ENCODE measurements at places on chromosomes 16 and 17. TPM values are rescaled to one million over a fixed set of nuclear protein-coding genes. Genes with fewer than 3 reads are reported as not detected.

The DGKE gene
- total RNA-seq, result 23.0 TPM

The HOXB5 gene
- total RNA-seq, result 0.49 TPM

The CIBAR2 gene
- total RNA-seq, result not detected

The HOXB6 gene
- total RNA-seq, result 2.0 TPM

The SDR42E1 gene
- total RNA-seq, result 10.5 TPM

The MAF gene
- 84.3 TPM for total RNA-seq

The TTYH2 gene
- 6.9 TPM for total RNA-seq

The PMM2 gene
- total RNA-seq, result 33.2 TPM

The TOB1 gene
- 134 TPM for total RNA-seq

The PLD6 gene
- 6.4 TPM for total RNA-seq

The KRTAP1-3 gene
- not detected for total RNA-seq

The LPO gene
- total RNA-seq, result not detected

The EMC8 gene
- 21.4 TPM for total RNA-seq

The MEIOC gene
- not detected for total RNA-seq

The CES1 gene
- total RNA-seq, result 704 TPM

The YBX2 gene
- 1.4 TPM for total RNA-seq

The GPR179 gene
- 0.23 TPM for total RNA-seq

The MPO gene
- 0.06 TPM for total RNA-seq

The SGCA gene
- total RNA-seq, result 23.5 TPM

The CUEDC1 gene
- 36.9 TPM for total RNA-seq

The CDK5R1 gene
- 2.0 TPM for total RNA-seq

The FTSJ3 gene
- 43.1 TPM for total RNA-seq

The NOG gene
- total RNA-seq, result 0.20 TPM

The GNAO1 gene
- total RNA-seq, result 12.7 TPM

The TVP23A gene
- 0.52 TPM for total RNA-seq

The PSMC5 gene
- 112 TPM for total RNA-seq

The KREMEN2 gene
- not detected for total RNA-seq

The SDK2 gene
- total RNA-seq, result 12.9 TPM

The CA5A gene
- 0.14 TPM for total RNA-seq

The TP53TG3C gene
- total RNA-seq, result not detected

The SMIM36 gene
- total RNA-seq, result not detected

The ARL4D gene
- 16.4 TPM for total RNA-seq

The PLLP gene
- 206 TPM for total RNA-seq

The ITGAL gene
- total RNA-seq, result 16.7 TPM

The MT1G gene
- total RNA-seq, result 55.2 TPM

The ORMDL3 gene
- total RNA-seq, result 73.6 TPM

The LRRC46 gene
- 1.1 TPM for total RNA-seq

The CD300H gene
- not detected for total RNA-seq

The CMTM2 gene
- not detected for total RNA-seq

The KCNJ12 gene
- total RNA-seq, result 2.4 TPM

The SLC35G6 gene
- not detected for total RNA-seq

The CAVIN1 gene
- total RNA-seq, result 273 TPM

The MT1M gene
- total RNA-seq, result 4.6 TPM

The FGF11 gene
- 2.7 TPM for total RNA-seq

The CCL16 gene
- 0.35 TPM for total RNA-seq

The CCL13 gene
- total RNA-seq, result 1.5 TPM

The GCGR gene
- total RNA-seq, result 0.20 TPM
